Smooth muscle cell of the pulmonary artery (primary cell): ENCODE measurements at places on chromosomes 12 and 14. TPM values are rescaled to one million over a fixed set of nuclear protein-coding genes. Genes with fewer than 3 reads are reported as not detected.

PAPOLA gene
- 118 and 122 TPM in 2 replicates for total RNA-seq

PPP4R3A gene
- 60.9 and 62.0 TPM in 2 replicates for total RNA-seq

ENDOU gene
- 0.40 and 0.52 TPM in 2 replicates for total RNA-seq

SPRYD3 gene
- 25.8 and 35.8 TPM in 2 replicates for total RNA-seq

PITPNM2 gene
- total RNA-seq: 5.0 and 6.5 TPM in 2 replicates

TBC1D30 gene
- total RNA-seq: 0.33 and 0.43 TPM in 2 replicates

RTN1 gene
- total RNA-seq: 2.8 and 6.9 TPM in 2 replicates

SLC7A7 gene
- 3.4 and 34.2 TPM in 2 replicates for total RNA-seq

FBXL14 gene
- 13.6 and 21.1 TPM in 2 replicates for total RNA-seq

CLEC4E gene
- total RNA-seq: not detected in 2 replicates

FLRT2 gene
- total RNA-seq: 7.9 and 29.4 TPM in 2 replicates

UBR7 gene
- 20.6 and 23.8 TPM in 2 replicates for total RNA-seq

HRK gene
- 0.07 and 0.76 TPM in 2 replicates for total RNA-seq

KIF26A gene
- under 0.01 and 0.03 TPM in 2 replicates for total RNA-seq

KRT8 gene
- 9.3 and 32.5 TPM in 2 replicates for total RNA-seq

CAND1 gene
- 150 and 160 TPM in 2 replicates for total RNA-seq

PMEL gene
- 0.65 and 0.76 TPM in 2 replicates for total RNA-seq

FBLN5 gene
- 54.9 and 65.9 TPM in 2 replicates for total RNA-seq

ETNK1 gene
- total RNA-seq: 33.6 and 50.2 TPM in 2 replicates

ZCCHC8 gene
- total RNA-seq: 11.6 and 11.9 TPM in 2 replicates

CISTR gene
- not detected in 2 replicates for total RNA-seq

LIN7A gene
- 4.1 and 26.8 TPM in 2 replicates for total RNA-seq

PTGER2 gene
- total RNA-seq: 3.8 and 8.2 TPM in 2 replicates

HCAR2 gene
- not detected in 2 replicates for total RNA-seq

HOXC9 gene
- 0.40 and 1.8 TPM in 2 replicates for total RNA-seq

RPS6KA5 gene
- 1.4 and 1.6 TPM in 2 replicates for total RNA-seq

GAS2L3 gene
- 6.1 and 11.5 TPM in 2 replicates for total RNA-seq

AKAP6 gene
- total RNA-seq: 10.1 and 47.7 TPM in 2 replicates

SOAT2 gene
- total RNA-seq: not detected in 2 replicates

DIO2 gene
- 18.7 and 97.5 TPM in 2 replicates for total RNA-seq

CDK4 gene
- 152 and 184 TPM in 2 replicates for total RNA-seq

NYNRIN gene
- 6.9 and 16.7 TPM in 2 replicates for total RNA-seq

RPGRIP1 gene
- not detected in 2 replicates for total RNA-seq

UBE3B gene
- 62.2 and 65.1 TPM in 2 replicates for total RNA-seq

DEPDC4 gene
- total RNA-seq: 0.46 and 1.1 TPM in 2 replicates

MORN3 gene
- total RNA-seq: 0.65 and 0.86 TPM in 2 replicates

ZNF26 gene
- total RNA-seq: 10.4 and 16.3 TPM in 2 replicates

MYO1A gene
- total RNA-seq: under 0.01 and 0.53 TPM in 2 replicates

BATF gene
- total RNA-seq: 0.26 TPM in 1 of 2 replicates, not detected in the other

AMDHD1 gene
- total RNA-seq: 0.07 and 0.13 TPM in 2 replicates

EPYC gene
- total RNA-seq: not detected in 2 replicates

B3GNT4 gene
- total RNA-seq: 0.52 and 0.59 TPM in 2 replicates

SCN8A gene
- total RNA-seq: 19.2 and 33.1 TPM in 2 replicates

FAIM2 gene
- total RNA-seq: 3.7 and 8.3 TPM in 2 replicates

ANO2 gene
- 0.07 TPM in 1 of 2 replicates, not detected in the other for total RNA-seq

GZMH gene
- total RNA-seq: not detected in 2 replicates
